ENCODE measurements at places on chromosomes 1 and 21.

GRCh38 chr1:17208546-17208945 is 3.6 kb downstream of the PADI1 start:
- DNase-seq = no peak

DNA sequence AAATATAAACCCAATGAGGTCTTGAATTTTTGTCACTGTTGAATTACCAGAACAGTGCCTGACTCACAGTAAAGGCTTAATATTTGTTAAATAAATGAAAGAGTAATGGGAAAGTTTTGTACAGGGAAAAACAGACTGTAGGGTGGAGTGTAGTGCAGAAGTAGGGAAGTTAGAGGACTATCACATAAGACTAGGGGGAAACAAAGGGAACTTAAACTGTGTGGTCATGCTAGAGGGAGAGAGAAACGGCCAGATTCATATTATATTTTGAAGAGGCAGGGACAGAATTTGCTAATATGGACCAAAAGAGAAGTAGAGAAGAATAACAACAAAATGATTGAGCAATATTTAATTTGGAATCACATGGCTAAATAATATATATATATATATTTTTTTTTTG is 14.8 kb downstream of the CTSK start:
- no peak for DNase-seq

GRCh38 chr1:180230791-180231505 is 884 bp downstream of the LHX4 start:
- no peak for DNase-seq

GRCh38 chr1:215263636-215264035 is 181.1 kb downstream of the KCNK2 start:
- DNase-seq = no peak

- DNase-seq = no peak
These were observed 86.4 kb downstream of the LAMC2 start for GRCh38 chr1:183272390-183272848.

- DNase-seq = no peak
These were observed 236.1 kb downstream of the C1orf94 start for GRCh38 chr1:34412598-34413370.

- no peak for DNase-seq
These were observed 227.7 kb upstream of the IRF2BP2 start for GRCh38 chr1:234837713-234838112.

- DNase-seq = no peak
These were observed 75.4 kb downstream of the RGS2 start for GRCh38 chr1:192884241-192884640.

DNA sequence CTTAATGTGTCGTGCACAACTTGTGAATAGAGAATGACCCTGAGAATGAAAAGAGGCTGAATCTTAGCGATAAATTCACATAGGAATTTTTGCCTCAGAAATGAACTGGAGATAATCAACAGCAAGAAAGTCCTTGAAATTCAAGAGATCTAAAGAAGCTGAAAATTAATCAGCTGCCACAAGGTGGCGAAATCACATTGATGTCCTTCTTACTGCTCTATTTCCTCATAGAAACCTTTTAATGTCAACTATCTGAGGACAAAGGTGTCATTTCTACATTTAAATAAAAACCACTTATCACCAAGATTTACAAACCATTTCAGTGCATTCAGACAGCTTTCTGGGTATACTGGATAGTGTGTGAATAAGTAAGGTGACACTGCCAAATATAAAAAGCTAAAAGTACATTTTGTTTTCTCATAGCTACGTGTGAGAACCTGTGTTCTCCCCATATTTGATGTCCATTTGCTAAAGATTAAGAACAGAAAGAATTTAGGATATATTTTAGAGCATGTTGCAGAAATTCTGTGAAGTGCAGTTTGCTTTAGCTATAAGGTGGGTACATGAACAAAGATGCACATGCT is 485.3 kb upstream of the PTBP2 start:
- DNase-seq = peak; percentile 36

GRCh38 chr1:239647045-239647444 is 260.7 kb downstream of the CHRM3 start:
- DNase-seq = no peak
